Cardiac septum (tissue), 1 donor: ENCODE measurements at places on chromosomes 3 and 15.

DNA sequence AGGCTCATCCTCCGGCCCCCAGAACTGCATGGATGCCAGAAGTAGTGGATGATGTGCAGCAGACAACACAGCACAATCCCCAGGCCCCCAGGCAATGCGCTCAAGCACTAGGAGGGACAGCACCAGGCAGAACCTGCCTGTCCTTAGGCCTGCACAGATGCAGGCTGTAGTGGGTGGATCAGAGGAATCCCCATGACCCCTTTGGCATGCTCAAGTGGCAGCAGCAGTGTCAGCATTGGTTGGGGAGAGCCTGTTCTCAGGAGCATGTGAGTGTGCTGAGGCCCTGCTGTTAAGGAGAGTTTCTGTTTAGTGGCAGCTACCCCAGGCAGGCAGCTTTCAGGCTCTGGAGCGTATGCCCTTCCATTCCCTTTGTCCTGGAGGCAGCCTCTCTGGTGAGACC, 25.1 kb upstream of the CD200R1L start:
- no peak for DNase-seq

DNA sequence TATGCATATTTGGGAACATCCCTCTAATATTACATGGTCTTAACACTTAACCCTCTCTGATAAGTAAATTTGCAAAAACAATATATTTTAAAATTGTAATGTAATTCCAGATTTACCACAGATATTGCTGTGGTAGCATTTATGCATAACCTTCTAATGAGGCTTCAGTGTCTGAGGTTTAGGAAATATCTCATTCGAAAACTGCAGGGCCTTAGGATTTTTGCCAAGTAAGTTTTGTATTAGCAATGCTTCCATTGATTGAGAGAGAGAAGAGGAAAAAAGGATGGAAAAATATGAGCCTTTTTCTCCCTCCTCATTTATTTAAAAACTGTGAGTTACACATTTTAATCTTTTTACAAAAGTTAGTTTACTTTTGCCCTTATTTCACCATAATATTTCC, 294.6 kb downstream of the EPHA3 start:
- DNase-seq: no peak

DNA sequence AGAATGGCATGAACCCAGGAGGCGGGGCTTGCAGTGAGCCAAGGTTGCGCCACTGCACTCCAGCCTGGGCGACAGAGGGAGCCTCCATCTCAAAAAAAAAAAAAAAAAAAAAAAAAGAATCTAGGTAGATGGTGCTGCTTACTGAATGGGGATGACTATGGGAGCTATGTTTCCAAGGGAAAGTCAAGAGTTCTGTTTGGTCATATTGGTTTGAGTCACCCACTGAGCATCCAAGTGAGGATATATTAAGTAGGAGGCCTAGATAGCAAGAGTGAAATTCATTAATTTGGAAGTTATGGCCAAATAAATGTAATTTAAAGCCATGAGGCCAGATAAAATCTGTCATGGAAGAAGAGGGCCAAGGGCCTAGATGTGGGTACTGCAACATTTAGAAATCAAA, 9.0 kb upstream of the UACA start:
- DNase-seq: no peak

- no peak for DNase-seq
These were observed 14.6 kb upstream of the NRROS start for GRCh38 chr3:196624907-196625306.

GRCh38 chr3:192685801-192686200, 41.5 kb downstream of the FGF12 start:
- no peak for DNase-seq

DNA sequence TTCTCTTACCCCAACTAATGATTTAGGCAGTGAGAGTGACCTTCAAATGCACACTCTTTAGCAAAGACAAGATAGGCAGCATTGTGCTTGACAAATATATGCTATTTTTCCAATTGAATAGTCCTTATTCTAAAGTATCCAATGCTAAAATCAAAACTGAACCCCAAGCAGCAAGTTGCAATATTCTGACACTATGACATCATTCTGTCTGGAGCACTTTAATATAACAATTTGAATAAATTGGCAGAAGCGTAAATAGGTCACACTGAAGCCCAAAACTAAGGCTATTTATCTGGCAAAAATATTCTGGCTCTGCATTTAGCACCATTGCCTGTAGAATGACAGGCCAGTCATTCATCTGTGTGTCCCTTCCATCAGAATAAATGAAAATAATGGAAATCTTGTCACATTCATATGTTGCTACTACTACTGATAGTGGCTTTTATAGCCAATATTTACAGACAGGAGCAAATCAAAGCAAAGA, 2.9 kb downstream of the CBLB start:
- no peak for DNase-seq

DNA sequence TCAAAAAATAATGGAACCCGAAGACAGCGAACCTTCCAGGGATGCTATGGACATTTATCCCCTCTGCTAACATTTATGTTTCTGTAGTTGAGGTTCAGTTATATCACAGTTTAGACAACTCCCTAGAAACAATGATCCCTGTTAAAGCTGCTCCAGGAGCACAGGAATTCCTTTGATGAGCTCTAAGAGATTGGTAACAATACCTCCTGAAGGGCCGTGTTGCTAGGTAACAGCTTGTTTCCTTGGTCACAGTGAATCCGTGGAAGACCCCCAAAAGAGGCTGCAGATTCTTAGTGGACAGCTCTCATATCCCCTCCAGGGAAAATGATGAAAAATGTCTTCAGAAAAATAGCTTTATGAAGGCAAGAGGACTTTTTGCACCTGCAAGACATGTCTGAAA, 160.2 kb downstream of the SERPINI1 start:
- no peak for DNase-seq
